HFFc6 (cell line): ENCODE measurements at places on chromosomes 4 and X. TPM values are rescaled to one million over a fixed set of nuclear protein-coding genes. Genes with fewer than 3 reads are reported as not detected.

DNA sequence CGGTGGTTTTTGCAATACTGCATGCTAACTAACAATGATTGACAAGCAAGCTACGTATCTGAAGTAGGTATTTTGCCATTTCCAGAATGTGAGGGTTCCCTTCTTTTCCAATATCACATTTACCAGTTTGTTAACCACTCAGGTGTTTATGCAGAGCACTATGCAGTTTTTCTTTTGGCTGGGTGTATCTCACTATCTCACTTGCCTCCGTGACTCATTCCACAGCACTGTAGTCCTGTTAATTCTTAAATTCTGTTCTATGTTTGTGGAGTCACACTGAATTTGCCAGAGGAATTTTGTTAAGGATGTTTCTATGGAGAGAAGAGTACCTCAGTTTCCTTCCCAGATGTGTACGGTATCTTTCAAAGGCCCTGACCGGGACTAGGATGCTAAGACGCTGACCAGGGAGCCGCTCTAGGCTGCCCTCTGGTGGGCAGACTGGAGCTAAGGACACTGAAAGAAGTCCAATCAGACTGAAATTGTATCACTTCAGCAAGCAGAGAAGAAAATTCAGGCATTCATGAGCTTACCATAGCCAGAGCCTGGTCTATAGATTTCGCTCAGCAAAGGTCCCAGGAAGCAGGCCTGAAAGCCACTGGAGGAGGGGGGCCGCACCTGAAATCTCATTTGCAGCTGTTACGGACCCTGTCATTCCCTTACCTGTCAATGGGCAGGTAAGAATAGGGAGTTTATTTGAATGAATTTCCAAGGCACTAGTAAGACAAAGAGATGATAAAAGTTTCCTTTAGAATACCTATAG, 388.4 kb upstream of the SPOCK3 start:
- no peaks in the 10 kb centered on the region for H3K27me3 ChIP-seq
- H3K27ac ChIP-seq = no peak overlapping the region
- no peaks in the 10 kb centered on the region for H3K36me3 ChIP-seq
- H3K4me3 ChIP-seq = peak overlapping the region; percentile 24

DNA sequence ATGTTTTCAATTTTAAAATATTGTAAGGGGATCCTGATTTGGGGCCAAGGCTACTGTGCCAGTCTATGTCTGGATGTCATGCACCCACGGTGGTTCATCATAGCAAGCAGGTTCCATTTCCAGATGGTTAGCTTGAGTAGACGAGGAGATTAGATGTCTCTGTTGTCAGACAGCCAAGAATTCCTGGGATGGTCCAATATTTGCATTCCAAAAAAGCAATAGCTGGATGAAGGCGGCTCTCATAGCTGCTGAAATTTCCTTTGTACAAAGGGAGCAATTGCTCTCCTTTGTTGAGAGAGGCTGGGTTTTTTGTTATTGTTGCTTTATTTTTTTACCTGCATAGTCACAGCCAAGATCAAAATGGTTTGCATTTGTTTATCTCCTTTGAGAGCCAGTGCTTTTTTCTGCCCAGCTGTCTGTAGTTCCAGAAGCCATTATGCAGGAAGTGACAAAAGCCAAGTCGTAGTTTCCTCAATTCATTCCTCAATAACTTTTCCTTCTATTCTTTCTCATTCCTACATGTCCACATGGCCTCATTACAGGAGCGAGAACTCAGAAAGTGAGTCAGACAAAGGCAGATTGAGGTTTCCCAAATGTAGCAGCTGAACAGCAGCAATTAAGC, 107.9 kb downstream of the MMRN1 start:
- H3K36me3 ChIP-seq = no peaks in the 10 kb centered on the region
- H3K4me1 ChIP-seq = no peaks in the 10 kb centered on the region
- H3K27ac ChIP-seq = no peak overlapping the region
- no peak for DNase-seq

DNA sequence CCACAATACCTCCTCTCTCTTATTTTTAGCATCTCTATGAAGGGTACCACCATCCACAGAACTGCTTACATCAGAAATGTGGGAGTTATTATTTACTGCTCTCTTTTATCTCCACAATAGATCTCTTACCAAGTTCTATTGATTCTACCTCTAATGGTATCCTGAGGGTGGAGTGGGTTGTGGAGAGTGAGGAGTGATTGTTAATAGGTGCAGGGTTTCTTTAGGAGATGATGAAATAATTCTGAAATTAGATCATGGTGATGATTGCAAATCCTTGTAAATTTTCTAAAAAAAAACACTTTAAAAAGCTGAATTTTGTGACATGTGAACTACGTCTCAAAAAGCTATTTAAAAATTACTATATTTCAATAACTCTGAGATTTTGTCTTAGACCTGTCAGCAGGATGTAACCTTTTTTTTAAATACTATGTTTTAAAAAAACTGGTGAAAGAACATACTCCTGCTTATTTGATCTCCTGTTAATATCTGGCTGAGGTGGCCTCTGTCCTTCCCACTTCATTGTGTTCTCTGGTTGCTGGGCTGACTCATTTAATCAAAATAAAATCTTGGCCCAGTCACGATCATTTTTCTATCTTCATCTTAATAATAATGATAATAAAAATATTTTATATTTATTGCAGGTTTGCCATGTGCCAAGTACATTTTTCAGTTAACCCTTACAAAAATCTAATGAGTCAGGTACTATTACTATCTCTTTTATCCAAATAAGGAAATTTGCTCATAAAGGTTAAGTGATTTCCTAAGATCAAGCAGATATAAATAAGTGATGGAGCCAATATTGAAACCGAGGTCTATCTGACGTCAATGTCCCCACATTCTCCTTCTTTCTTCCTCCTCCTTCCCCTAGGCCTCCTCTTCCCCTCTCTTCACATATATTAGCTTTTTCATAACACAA, 73.5 kb downstream of the GLUD2 start:
- no peak for DNase-seq
- H3K27me3 ChIP-seq = no peaks in the 10 kb centered on the region
- no peak overlapping the region for H3K4me3 ChIP-seq
- H3K27ac ChIP-seq = no peak overlapping the region
- H3K4me1 ChIP-seq = no peaks in the 10 kb centered on the region
- H3K36me3 ChIP-seq = no peaks in the 10 kb centered on the region

The TMPRSS11B gene
- not detected in 3 replicates for total RNA-seq

DNA sequence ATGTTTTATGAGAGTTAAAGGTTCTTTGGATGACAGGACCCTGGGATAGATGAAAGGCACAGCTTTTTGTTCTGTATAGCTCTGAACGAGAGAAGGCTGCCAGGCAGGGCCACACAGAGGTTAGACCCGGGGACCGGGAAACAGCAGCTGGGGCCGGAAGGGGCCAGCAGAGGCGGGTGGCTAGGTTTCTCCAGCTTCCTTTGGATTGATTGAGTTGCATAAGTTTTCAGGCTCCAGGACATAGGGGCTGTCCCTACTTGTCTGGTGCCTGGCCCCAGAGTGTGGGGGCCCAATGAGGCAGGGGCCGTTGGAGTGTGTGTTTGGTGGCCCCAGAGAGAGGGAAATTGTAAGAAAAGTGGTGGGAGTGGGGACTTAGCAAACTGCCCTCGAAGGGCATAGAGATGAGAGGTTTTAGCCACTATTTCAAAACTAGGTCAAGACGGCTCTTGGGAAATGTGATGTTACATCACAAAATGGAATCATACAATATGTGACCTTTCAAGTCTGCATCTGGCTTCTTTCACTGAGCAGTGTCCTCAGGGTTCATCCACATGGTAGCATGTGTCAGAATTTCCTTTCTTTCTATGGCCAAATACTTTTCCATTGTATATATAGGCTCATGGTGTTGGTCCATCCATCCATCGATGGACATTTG, 3.7 kb downstream of the ZFP92 start:
- H3K4me1 ChIP-seq = no peaks in the 10 kb centered on the region; the same call in 1 of the 2 replicates
- H3K4me3 ChIP-seq = no peak overlapping the region
- peaks cover 34% of the 10 kb centered on the region for H3K27me3 ChIP-seq
- DNase-seq = no peak
- no peaks in the 10 kb centered on the region for H3K36me3 ChIP-seq

- no peaks in the 10 kb centered on the region for H3K36me3 ChIP-seq
- H3K4me3 ChIP-seq = no peak overlapping the region
- peaks cover 4% of the 10 kb centered on the region; the same call in 1 of the 2 replicates for H3K4me1 ChIP-seq
- no peak for DNase-seq
- no peak overlapping the region for H3K27ac ChIP-seq
Observed at GRCh38 chrX:108297290-108297689, 140.9 kb downstream of the COL4A6 start.

GRCh38 chr4:47538825-47539154, 53.7 kb downstream of the ATP10D start:
- peak overlapping the region; percentile 43 for H3K27ac ChIP-seq
- H3K27me3 ChIP-seq = no peaks in the 10 kb centered on the region
- peaks cover 53% of the 10 kb centered on the region for H3K36me3 ChIP-seq
- no peak for DNase-seq

The TAF7L gene
- 0.37 to 0.48 TPM (median 0.39 TPM) in 3 replicates for total RNA-seq

The GALNTL6 gene
- total RNA-seq = not detected in 3 replicates

The POU3F4 gene
- total RNA-seq = not detected in 3 replicates

DNA sequence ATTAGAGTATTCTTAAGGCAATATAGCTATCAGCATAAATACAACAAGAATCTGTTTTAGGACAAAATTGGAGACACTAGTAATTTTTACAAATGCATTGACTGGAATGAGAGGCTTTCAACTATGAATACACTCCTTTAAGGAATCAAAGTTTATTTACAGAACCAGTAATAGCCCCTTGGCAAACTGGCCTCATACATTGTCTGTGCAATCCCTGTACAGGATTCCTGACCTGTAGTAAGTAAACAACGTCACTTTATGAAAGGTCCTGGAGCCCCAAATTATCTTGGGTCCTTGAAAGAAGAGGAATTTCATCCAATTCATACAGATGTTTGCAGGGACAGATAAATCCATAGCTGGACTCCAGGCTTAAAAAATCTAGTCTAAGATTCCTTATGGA, 25.4 kb upstream of the CXCL3 start:
- peaks cover 9% of the 10 kb centered on the region; the same call in 1 of the 2 replicates for H3K36me3 ChIP-seq
- H3K4me1 ChIP-seq = no peaks in the 10 kb centered on the region
- no peaks in the 10 kb centered on the region; the same call in 1 of the 2 replicates for H3K27me3 ChIP-seq
- no peak for DNase-seq
- H3K4me3 ChIP-seq = no peak overlapping the region

DNA sequence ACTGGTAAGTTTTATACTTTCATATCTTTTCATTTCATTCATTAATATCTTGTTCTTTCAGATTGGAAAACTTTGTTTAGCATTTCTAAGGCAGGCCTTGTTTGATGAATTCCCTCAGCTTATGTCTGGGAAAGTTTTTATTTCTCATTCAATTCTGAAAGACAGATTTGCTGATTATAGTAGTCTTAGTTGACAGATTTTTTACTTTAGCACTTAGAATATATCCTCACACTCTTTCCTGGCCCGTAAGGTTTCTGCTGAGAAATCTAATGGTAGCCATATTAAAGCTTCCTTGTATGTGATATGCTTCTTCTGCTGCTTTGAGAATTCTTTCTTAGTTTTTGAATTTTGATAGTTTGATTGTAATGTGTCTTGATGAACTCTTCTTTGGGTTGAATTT, 296.6 kb downstream of the CHIC1 start:
- H3K27me3 ChIP-seq = no peaks in the 10 kb centered on the region; the same call in 1 of the 2 replicates
- no peaks in the 10 kb centered on the region for H3K4me1 ChIP-seq
- no peak overlapping the region for H3K27ac ChIP-seq
- H3K36me3 ChIP-seq = 0 out of 2 replicates have a peak, but pooled peaks cover 4% of the 10 kb centered on the region
- H3K4me3 ChIP-seq = no peak overlapping the region

DNA sequence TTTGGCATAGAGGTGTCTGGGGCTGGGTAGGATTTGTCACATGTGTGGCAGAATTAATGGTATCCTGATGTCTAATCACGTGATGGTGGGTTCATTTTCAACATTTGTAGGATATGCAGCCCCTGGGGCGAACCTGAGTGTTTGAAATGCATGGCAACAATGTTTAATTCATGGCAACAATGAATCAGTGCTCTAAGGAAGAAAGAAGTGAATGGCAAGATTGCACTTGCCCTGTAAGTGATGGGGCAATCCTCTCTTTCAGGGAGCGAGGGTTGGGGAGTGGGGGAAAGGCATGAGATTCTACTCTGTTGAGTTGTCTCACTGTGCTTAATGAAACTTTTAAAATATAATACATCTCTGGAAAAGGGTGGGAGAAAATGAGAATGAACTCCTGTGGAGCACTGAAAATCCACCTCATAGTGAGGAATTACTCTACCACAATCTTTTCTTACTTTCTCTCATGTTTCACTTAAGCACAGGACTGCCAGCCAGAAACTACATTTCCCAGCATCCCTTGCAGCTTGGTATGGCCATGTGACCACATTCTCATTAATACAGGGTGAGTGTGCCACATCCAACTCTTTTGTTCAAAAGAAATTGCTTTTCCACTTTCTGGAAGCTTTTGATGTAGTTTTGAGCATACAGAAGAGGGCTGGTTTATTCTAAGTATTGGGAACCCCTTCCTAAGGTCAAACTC, 64.0 kb upstream of the PGM2 start:
- H3K4me1 ChIP-seq = peaks cover 5% of the 10 kb centered on the region; the same call in 1 of the 2 replicates
- no peaks in the 10 kb centered on the region for H3K36me3 ChIP-seq
- peak; percentile 29 for DNase-seq
- H3K4me3 ChIP-seq = no peak overlapping the region
- H3K27ac ChIP-seq = no peak overlapping the region

The LEF1 gene
- total RNA-seq = 0.31 TPM in 1 of 2 replicates, not detected in the other

The SPANXB1 gene
- 6.4 TPM in 1 of 3 replicates, not detected in the others for total RNA-seq

- H3K4me3 ChIP-seq = no peak overlapping the region
- H3K27ac ChIP-seq = no peak overlapping the region
- H3K27me3 ChIP-seq = no peaks in the 10 kb centered on the region
- H3K36me3 ChIP-seq = no peaks in the 10 kb centered on the region
Observed at GRCh38 chrX:17206584-17206983, 168.4 kb upstream of the NHS start.

- no peaks in the 10 kb centered on the region for H3K27me3 ChIP-seq
- H3K4me3 ChIP-seq = no peak overlapping the region
- peaks cover 27% of the 10 kb centered on the region for H3K4me1 ChIP-seq
- H3K36me3 ChIP-seq = peaks cover 4% of the 10 kb centered on the region; the same call in 1 of the 2 replicates
Observed at GRCh38 chrX:41522081-41522480, 74.9 kb downstream of the NYX start.

- H3K4me3 ChIP-seq = no peak overlapping the region
- H3K4me1 ChIP-seq = no peaks in the 10 kb centered on the region
- H3K27me3 ChIP-seq = no peaks in the 10 kb centered on the region
- no peak overlapping the region for H3K27ac ChIP-seq
- peaks cover 12% of the 10 kb centered on the region for H3K36me3 ChIP-seq
- DNase-seq = no peak
Observed at GRCh38 chrX:155127465-155127864, 56.2 kb downstream of the BRCC3 start.

DNA sequence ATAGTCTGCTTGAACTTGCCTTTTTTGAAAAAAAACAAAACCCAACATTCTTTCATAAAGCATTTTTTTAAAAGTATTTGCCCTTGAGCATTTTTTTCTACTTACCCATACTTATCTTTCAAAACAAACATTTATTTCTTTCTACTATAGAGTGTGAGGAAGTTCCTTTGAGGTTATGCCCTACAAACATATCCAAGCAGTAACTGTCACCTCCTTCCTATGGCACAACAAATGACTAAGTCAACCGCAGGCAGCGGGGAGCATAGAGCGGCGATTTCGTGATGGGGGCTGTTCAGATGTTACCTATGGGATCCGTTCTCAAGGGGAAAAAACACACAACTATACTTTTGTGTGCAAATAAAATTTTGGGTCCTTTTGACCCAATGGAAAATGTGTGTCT, 19.4 kb downstream of the SPRY1 start:
- no peak overlapping the region for H3K4me3 ChIP-seq
- no peak overlapping the region for H3K27ac ChIP-seq

GRCh38 chr4:120056246-120056645, 10.4 kb downstream of the MAD2L1 start:
- H3K36me3 ChIP-seq = peaks cover 11% of the 10 kb centered on the region; the same call in 1 of the 2 replicates
- peak; percentile 42 for DNase-seq
- H3K4me1 ChIP-seq = peaks cover 30% of the 10 kb centered on the region
- H3K4me3 ChIP-seq = no peak overlapping the region
- H3K27me3 ChIP-seq = no peaks in the 10 kb centered on the region; the same call in 1 of the 2 replicates

The RASL11B gene
- total RNA-seq = 0.14 to 0.24 TPM (median 0.20 TPM) in 3 replicates

The SSX1 gene
- not detected in 3 replicates for total RNA-seq
